ENCODE measurements at places on chromosomes 4 and X.

- no peak for DNase-seq
Measured at GRCh38 chr4:23932901-23933308, 43.1 kb upstream of the PPARGC1A start.

GRCh38 chr4:77360451-77360850 lies 203.4 kb downstream of the CCNG2 start:
- DNase-seq: no peak

DNA sequence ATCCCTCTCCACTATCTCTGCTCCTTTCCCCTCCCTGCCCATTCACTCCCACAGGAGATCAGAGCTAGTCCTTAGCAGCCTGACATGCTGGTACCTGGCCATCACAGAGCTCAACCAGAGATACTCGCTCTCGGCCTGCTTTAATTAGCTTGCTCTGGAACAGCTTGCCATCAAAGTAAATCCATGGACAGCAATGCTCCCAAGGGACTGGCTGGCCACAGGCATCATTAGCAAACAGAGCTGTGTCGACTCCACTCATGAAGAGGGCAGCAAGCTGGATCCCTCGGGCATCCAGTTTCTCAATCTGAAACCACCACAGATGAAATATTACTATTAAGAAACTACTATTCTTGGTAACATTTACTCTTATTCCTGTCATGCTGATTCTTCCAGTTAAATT lies 43.4 kb upstream of the PHF8 start:
- no peak for DNase-seq

DNA sequence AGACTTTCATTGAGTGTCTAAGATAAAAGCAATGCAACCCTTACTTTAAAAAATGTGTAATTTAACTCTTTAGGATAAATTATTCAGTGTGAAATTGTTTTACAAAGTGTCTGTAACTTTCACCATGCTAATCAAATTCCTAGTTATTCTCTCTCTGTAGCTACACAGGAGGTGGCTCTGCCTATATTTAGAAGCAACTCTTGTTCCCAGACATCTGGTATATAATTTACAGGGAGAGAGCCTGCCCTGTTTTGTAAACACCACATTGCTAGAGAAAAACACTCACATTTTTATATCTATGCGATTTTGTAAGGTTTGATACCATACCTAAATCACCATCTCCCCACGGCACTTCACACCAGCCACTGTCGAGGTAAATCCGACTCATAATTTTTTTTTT lies 35.5 kb upstream of the SPATA4 start:
- no peak for DNase-seq

DNA sequence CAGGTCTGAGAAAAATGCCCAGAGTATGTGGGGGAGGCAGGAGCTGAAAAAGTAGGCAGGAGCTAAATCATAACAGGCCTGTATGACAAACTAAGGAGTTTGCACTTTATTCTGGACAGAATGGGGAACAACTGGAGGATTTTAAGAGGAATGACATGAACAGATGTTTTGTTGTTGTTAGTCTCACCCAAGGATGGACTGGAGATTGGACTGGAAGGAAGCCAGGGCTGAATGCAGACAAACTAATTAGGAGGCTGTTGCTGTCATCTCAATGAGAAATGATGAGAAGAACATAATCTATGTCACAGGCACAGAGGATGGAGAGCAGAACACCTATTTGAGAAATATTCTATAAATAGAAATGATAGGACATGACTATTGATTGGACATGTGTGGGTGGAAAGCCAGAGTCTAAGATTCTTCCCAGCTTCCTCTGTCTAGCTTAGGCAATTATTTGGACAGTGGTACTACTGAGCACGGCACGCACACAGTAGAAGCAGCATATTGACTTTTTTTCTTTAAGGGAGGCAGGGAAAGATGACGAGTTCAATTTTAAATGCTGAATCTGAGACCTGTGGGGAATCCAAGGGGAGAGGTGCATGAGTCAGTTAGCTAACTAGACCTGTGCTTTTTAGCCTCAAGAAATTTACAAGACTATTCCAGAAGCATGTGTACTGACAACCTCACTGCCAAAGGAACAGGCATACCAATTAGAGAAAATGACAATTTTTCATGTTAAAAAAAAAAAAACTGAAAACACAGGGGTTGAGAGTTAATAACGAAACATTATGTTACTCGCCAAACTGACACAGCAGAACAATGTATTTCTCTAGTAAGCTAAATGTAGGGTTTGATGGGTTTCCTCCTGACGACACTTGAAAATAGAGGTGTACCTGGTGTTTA lies 963 bp upstream of the USO1 start:
- DNase-seq: no peak

DNA sequence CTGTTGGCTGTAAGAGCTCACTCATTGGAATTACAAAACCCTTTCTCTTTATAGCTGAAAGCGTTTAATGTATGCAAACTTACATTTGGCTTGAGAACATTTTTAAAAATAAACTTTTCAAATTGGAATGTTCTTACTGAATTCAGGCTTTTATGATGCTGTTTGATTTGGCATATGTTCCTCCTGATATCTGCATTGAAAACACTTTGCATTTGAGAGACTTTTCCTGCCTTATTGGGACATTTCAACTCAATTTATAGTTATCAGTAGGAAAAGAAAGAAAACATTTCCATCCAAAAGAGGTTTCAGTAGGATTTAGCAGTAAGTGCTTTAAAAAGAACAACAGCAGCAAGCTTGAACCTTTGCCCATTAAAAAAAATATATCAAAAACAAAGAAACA lies 520.0 kb downstream of the IL1RAPL1 start:
- no peak for DNase-seq

DNA sequence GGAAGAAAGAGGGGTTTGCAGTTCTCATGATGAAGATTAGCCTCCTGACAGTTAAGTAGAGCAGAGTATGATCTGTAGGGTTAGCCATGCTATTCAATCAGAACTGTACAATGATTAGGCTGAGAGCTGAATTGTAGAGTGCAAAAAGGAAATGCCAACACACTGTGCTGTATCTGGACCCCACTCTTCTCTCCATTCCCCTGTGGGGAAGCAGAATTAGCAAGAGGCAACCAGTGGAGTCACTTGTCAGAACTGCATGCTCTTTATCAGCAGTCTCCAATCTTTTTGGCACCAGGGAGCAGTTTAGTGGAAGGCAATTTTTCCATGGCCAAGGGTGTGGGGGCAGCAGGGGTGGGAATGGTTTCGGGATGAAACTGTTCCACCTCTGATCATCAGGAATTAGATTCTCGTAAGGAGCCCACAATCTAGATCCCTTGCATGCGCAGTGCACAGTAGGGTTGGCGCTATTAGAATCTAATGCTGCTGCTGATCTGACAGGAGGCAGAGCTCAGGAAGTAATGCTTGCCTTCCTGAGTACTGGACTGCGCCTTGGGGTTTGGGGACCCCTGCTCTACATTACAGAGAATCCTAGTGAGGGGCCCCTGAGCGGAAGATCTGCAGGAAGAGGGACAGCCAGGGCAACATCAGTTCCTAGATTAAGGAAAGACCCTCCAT lies 19.4 kb downstream of the TBC1D9 start:
- DNase-seq: no peak

- DNase-seq: no peak
Measured at GRCh38 chr4:7910952-7911578, 28.6 kb downstream of the AFAP1 start.

DNA sequence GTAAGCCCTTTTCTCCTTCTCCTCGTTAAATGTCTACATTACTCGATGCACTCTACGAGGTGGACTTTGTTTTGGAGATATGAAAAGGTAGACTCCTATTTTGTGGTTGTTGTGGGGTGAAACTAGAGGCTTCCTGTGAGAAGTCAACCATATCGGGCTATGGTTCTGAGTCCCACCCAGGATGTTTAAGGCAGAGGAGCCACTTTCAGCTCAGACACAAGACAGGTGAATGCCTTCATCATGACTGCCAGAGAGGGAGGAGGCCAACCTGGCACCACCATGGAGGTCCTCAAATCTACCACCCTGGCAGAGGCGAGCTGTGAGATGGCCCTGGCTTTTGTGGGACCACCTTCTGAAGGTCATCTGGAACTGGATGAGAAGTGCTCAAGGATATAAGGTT lies 154.4 kb upstream of the KLF3 start:
- DNase-seq: no peak

- DNase-seq: no peak
Measured at GRCh38 chrX:70139736-70140135, 6.5 kb downstream of the IGBP1 start.

DNA sequence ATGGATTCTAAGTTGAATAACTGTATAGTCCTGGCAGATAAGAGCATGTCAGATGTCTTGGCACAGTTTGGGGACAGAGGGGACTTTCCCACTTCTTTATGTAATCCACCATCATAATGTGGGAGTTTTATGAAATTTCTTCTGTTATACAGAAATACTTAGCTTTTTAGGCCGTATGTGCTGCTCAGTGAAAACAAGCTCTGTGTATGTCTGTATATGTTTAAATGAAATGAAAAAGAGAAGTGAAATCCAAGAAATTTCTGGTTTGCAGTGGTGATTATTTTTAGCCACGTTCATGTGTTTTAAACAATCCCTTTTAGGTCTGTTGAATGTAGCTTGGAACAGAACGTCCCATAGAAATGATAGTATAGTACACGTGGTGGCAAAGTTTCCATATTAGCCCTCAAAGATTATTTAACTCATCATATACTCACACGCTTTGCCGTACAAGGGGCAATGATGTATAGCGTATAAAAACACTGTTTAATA lies 41.0 kb downstream of the GAB1 start:
- peak; percentile 34 for DNase-seq

DNA sequence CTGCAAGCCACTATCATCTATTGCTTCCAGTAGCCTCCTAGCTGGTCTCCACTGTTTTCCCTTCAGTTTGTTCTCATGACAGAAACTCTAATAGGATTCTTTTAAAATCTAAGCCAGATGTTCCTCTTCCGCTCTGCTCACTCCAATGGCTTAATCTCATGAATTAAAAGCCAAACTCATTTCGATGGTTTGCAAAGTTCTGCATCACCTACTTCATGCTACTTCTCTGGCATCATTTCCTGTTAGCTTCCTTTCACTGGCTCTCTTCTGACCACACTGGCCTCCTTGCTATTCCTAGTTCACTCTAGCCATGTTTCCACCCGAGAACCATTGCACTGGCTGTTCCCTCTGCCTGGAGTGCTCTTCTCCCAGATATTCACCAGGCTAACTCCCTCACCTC lies 102.0 kb upstream of the LSM6 start:
- no peak for DNase-seq

- no peak for DNase-seq
Measured at GRCh38 chr4:40600850-40601249, 28.8 kb downstream of the RBM47 start.

DNA sequence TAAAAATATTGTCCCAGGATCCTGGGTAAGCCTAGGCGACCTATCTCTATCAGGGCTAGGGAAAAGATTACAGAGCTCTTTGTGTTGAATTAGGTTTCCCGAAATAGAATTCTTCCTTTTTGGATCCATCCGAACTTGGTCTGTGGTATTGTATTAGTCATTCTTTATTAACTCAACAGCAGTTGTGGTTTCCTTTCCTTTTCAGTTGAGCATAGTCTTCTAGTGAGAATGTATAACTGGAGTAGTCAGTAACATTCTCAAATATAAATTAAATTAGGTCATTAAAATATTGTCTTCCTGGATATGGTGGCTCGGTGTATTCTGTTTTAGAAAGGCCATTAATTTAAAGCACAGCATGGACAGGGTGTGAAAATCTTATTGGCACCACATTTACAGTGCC lies 520.4 kb downstream of the NLGN4X start:
- no peak for DNase-seq

- DNase-seq: no peak
Measured at GRCh38 chr4:147509386-147509785, 28.5 kb downstream of the EDNRA start.

DNA sequence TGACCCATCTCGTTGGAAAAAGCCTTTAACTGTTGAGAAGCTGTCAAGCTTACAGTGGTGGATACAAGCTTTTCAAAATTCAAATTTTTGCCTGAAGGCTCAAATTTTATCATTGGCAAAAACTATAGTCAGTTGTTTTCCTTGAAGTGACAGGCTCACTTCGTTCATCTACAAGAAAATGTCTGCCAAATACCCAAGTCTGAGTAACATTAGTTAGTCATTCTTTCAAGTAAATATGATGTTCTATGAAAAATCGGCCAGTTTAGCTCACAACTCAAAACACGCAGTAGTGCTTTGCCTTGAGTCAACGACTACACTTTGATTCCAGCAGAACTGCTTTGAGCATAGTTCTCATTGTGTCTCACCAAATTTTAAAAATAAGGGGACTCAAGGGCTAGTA lies 170.3 kb upstream of the MAMLD1 start:
- no peak for DNase-seq

DNA sequence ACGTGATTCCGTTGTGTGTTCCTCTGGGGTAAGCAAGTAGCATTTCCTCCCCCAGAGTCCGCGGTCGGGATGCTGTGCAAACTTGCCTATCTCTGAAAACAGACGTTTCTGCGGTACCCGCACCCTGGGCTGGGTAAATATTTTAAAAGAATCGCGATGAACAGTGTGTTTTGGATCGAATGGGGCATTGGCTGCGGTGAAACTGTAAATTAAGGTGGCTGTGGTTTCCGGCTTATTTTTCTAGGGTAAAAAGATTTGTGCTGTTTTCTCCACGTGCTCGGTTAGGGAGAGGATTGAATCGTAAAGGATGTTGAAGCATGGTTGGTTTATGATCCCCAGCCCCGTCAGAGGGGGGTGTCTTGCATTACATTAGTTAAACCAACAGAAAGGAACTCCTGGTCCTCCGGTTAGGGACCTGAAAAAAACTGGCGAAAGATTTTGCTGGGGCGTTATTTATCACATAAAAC lies 1.2 kb downstream of the HHIP start:
- DNase-seq: peak; percentile 84

DNA sequence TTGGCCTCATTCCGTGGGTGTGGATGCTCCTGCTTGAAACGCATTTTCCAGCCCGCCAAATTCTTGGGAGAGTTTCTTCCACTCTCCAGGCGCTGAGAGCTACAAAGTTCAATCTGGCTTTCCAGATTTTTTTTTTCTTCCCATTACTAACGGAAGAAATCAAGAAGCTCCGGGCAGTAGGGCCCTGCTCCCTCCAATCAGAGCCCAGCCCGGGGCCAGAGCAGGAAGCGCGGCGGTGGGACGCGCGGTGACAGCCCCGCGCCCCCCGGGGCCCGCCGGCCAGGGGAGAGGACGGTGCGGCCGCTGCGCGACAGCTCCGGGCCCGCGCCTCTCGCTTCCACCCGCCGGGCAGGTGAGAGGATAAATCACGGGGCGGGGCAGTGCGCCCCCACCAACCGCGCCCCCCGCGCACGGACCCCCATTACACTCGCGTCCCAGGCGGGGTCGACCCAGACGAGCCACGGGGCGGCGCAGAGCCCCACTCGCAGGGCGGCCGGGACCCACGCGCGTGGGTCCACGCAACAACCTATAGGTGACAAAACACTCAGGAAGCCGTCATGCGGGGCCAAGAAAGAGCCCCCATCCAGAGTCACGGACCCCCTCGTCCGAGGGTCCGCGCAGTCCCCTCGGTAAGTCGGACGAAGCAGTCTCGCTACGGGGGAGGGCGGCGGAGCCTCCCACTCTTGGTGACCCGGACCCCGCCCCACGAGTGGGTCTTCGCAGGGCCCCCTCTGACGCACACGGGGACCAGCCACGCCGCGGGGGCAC lies 868 bp downstream of the AFAP1 start:
- DNase-seq: no peak

DNA sequence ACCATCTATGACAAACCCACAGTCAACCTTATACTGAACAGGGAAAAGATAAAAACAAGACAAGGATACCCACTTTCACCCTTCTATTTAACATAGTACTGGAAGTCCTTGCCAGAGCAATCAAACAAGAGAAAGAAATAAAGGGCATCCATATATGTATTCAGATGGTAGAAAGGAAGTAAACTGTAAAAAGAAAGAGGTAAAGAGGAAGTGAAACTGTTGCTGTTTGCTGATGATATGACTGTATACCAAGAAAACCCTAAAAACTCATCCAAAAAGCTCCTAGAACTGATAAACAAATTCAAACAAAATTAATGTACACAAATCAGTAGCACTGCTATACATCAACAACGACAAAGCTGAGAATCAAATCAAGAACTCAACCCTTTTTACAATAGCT lies 538.7 kb upstream of the PABPC4L start:
- DNase-seq: no peak

All from hematopoietic multipotent progenitor cell treated with erythropoietin and hydrocortisone succinate and interleukin-3 and kit ligand, for 6 days (in vitro differentiated cells).